ENCODE measurements at places on chromosomes 5 and 9.

GRCh38 chr9:126248680-126249079, 77.9 kb upstream of the MVB12B start:
- DNase-seq: no peak
- H3K27me3 ChIP-seq: no peaks in the 10 kb centered on the region
- no peaks in the 10 kb centered on the region for H3K36me3 ChIP-seq
- no peak overlapping the region for H3K4me3 ChIP-seq
- H3K4me1 ChIP-seq: no peaks in the 10 kb centered on the region

GRCh38 chr5:55483885-55484284, 50.9 kb downstream of the PLPP1 start:
- DNase-seq: no peak
- no peaks in the 10 kb centered on the region for H3K36me3 ChIP-seq
- no peak overlapping the region for H3K27ac ChIP-seq
- H3K4me1 ChIP-seq: no peaks in the 10 kb centered on the region
- H3K27me3 ChIP-seq: no peaks in the 10 kb centered on the region

DNA sequence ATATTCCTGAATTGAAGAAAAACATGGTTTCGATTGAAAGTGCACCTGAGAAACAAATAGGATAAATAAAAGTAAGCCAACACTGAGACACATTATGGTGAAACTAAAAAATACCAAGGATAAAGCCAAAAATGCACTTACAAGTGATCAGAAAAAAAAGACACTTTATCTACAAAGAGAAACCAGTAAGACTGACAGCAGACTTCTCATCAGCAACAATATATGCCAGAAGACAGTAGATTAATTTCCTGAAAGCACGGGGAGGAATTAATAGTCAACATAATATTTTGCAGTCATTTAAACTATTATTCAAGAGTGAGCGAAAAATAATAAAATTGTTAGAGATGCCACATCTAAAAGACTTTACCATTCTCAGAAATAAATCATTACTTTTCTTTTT, 172.7 kb upstream of the MAST4 start:
- no peak for DNase-seq
- H3K4me3 ChIP-seq: no peak overlapping the region
- H3K27ac ChIP-seq: no peak overlapping the region
- no peaks in the 10 kb centered on the region for H3K27me3 ChIP-seq

GRCh38 chr9:89304020-89304833, 6.8 kb upstream of the CKS2 start:
- peaks cover 18% of the 10 kb centered on the region for H3K4me1 ChIP-seq
- no peak overlapping the region for H3K4me3 ChIP-seq
- no peak for DNase-seq
- H3K36me3 ChIP-seq: no peaks in the 10 kb centered on the region

GRCh38 chr5:11082404-11082945, 321.4 kb upstream of the DAP start:
- H3K4me3 ChIP-seq: no peak overlapping the region
- no peaks in the 10 kb centered on the region for H3K4me1 ChIP-seq
- H3K36me3 ChIP-seq: no peaks in the 10 kb centered on the region
- DNase-seq: no peak
- no peak overlapping the region for H3K27ac ChIP-seq

DNA sequence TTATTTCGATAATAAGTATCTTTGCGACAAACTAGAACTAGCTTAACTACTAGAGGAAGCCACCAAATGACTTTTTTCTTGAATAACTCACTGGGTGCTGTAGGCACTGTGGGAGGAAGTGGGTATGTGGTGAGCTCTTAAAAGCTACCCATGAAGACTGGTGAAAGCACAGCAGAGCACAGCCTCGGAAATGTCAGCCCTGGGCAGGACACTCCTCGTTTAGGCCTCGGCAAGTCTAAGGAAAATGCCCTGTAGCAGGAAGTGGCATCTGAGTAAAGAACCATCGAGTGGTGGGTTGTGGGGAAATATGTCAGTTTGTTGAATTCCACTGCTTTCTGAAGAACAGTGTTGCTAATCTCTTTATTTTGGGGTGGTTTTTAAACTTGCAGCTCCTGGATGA, 44.0 kb upstream of the NCS1 start:
- H3K27ac ChIP-seq: no peak overlapping the region
- H3K36me3 ChIP-seq: no peaks in the 10 kb centered on the region
- no peaks in the 10 kb centered on the region for H3K27me3 ChIP-seq
- H3K4me1 ChIP-seq: no peaks in the 10 kb centered on the region

DNA sequence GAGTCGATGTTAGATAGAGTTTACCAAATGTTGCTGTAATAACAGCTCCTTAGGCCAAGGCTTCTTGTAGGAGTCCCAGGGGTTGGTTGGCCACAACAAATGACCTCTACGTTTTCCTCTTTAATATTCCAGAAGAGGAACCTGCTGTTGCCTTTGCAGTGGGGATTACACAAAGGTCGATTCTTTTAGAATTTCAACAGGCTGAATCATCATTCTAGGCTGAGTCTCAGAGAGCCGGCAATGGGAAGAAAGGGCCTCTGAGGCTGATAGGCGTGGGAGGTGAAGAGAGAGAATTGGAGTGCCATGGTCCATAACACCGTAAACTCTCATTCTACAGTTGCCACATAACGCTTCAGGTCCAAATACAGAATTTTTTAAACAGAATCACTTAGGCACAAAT, 405.9 kb upstream of the DAP start:
- H3K27me3 ChIP-seq: no peaks in the 10 kb centered on the region
- no peak overlapping the region for H3K4me3 ChIP-seq

GRCh38 chr9:116952436-116952810, 265.3 kb downstream of the TRIM32 start:
- no peaks in the 10 kb centered on the region for H3K36me3 ChIP-seq
- no peaks in the 10 kb centered on the region for H3K27me3 ChIP-seq
- no peaks in the 10 kb centered on the region for H3K4me1 ChIP-seq
- no peak overlapping the region for H3K27ac ChIP-seq

DNA sequence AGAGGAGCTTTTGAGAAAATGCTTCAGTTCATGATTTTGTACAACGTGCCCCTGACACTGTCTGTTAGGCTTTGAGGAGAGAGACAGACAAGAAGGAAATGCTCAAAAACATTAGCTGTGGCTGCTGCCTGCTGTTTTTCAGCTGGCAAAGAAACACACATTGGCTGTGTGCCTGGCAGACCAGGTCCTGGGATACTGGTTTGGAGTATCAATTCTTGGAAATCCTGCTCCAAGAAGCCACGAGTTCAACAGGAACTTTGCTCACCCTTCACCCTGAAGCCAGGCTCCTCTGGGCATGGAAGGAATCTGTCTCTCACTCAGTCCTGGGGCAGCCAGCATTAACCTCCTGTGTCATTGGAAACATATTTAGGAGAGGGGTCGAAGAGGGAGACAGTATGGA, 245.5 kb downstream of the AUH start:
- H3K27me3 ChIP-seq: no peaks in the 10 kb centered on the region
- H3K4me1 ChIP-seq: no peaks in the 10 kb centered on the region
- H3K4me3 ChIP-seq: no peak overlapping the region
- no peak for DNase-seq
- no peak overlapping the region for H3K27ac ChIP-seq

DNA sequence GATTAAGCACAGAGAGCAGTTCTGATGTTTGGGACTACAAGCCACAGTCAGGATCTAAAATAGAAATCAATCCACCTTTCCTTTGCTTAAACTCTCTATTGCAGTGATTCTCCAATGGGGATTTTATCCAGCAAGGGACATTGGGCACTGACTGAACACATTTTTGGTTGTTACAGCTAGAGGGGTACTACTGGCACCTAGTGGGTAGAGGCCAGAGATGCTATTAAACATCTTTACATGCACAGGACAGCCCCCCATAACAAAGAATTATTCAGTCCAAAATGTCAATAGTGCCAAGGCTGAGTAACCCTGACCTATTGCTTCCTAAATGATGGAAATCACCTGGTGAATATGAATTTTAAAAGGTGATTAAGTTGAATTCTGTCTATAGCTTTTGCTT, 12.0 kb downstream of the ZNF622 start:
- no peak overlapping the region for H3K4me3 ChIP-seq
- 0 out of 2 replicates have a peak, but pooled peaks cover 5% of the 10 kb centered on the region for H3K4me1 ChIP-seq
- H3K36me3 ChIP-seq: peaks cover 31% of the 10 kb centered on the region
- no peak overlapping the region for H3K27ac ChIP-seq
- H3K27me3 ChIP-seq: no peaks in the 10 kb centered on the region
- no peak for DNase-seq

DNA sequence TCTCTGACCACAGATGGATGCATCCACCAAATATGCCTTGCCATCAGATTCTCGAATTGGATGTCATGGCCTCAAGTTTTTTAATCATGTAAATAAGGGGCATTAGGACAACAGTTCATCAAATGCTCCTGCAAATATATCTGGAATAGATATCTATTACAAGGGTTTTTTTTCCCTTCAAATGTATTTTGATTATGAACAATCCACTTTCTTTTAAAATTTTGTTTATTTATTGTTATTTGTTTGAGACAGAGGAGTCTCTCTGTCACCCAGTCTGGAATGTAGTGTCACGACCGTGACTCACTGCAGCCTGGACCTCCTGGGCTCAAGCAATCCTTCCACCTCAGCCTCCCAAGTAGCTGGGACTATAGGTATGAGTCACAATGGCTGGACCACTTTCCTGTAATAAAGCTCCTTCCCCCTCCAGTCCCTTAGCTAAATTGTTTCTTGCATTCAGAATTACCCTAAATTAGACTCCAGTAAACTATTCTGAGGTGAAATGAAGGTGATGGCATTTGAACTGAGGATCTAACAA, 1412.1 kb downstream of the EFNA5 start:
- no peak overlapping the region for H3K4me3 ChIP-seq
- no peaks in the 10 kb centered on the region for H3K27me3 ChIP-seq
- H3K4me1 ChIP-seq: no peaks in the 10 kb centered on the region
- no peaks in the 10 kb centered on the region for H3K36me3 ChIP-seq
- no peak for DNase-seq

DNA sequence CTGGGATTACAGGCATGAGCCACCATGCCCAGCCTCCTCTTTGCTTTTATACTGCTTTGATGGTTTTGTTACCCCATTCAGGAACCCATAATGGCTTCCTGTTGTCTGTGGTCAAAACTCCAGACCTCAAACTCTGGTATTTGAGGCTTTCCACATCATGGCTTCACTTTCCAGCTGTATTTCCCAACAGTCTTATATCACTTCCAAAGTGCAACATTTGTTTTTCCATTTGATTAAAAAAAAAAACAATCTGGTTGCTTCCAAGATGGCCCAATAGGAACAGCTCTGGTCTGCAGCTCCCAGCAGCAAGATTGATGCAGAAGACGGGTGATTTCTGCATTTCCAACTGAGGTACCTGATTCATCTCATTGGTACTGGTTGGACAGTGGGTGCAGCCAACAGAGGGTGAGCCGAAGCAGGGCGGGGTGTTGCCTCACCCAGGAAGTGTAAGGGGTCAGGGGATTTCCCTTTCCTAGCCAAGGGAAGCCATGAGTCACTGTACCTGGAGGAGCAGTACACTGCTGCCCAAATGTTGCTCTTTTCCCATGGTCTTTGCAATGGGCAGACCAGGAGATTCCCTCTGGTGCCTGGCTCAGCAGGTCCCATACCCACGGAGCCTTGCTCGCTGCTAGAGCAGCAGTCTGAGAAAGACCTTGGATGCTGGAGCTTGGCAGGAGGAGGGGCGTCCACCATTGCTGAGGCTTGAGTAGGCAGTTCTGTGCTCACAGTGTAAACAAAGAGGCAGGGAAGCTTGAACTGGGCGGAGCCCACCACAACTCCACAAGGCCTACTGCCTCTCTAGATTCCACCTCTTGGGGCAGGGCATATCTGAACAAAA, 458.4 kb downstream of the KDM4C start:
- DNase-seq: no peak
- H3K4me1 ChIP-seq: no peaks in the 10 kb centered on the region
- no peaks in the 10 kb centered on the region for H3K36me3 ChIP-seq
- no peak overlapping the region for H3K27ac ChIP-seq
- no peaks in the 10 kb centered on the region for H3K27me3 ChIP-seq

GRCh38 chr5:143642791-143643190, 169.2 kb upstream of the HMHB1 start:
- DNase-seq: no peak
- peaks cover 65% of the 10 kb centered on the region for H3K4me1 ChIP-seq
- no peak overlapping the region for H3K27ac ChIP-seq
- H3K27me3 ChIP-seq: no peaks in the 10 kb centered on the region
- no peak overlapping the region for H3K4me3 ChIP-seq

- H3K27me3 ChIP-seq: no peaks in the 10 kb centered on the region
- no peaks in the 10 kb centered on the region for H3K36me3 ChIP-seq
These were observed 479.0 kb upstream of the ZNF608 start for GRCh38 chr5:125225424-125225823.

DNA sequence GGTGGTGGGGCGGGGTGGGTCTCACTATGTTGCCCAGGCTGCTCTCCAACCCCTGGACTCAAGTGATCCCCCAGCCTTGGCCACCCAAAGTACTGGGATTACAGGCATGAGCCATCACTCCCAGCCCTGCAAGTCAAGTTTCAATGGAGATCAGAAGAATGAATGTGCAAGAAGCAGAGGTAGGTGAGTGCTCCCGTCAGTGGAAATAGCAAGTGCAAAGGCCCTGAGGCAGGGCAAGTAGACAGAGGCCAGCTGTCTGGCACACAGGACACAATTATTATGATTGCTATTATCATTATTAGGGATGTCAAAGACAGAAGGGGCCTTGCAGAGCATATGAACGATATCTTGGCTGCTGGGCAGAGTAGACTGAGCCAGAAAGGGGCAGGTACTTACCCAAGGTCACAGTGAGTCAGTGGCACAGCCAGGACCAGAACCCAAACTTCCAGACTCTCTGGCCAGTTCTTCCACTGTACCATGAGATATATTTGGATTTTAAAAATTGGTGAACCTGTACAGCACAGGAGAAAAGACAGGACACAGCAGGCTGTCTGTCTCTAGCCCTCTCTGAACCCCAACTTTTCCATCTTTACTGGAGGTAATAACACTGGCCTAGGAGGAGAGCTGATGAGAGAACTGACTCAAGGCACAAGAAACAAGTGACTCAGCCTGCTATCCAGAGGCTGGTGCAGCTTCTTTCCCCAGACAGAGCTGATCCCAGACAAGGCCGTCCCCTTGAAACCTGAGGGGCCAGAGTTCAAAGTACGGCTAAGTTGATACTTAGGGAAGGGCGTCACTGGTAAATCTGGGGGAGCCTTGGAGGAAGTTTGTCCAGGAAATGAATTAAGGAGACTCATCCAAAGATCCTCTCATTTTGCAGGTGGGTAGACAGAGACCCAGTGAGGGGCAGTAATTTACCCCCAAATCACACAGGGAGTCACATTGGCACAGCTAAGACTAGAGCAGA, 1.4 kb downstream of the HDHD3 start:
- H3K4me3 ChIP-seq: peak overlapping the region; percentile 49
- H3K27me3 ChIP-seq: no peaks in the 10 kb centered on the region
- H3K36me3 ChIP-seq: no peaks in the 10 kb centered on the region
- H3K27ac ChIP-seq: peak overlapping the region; percentile 4
- peaks cover 15% of the 10 kb centered on the region for H3K4me1 ChIP-seq

Data from MM.1S (cell line).